Kidney glomerular epithelial cell (primary cell): ENCODE measurements at places on chromosomes 6 and 20.

GRCh38 chr6:74505391-74505790, 700.5 kb downstream of the COL12A1 start:
- DNase-seq, result no peak

- DNase-seq, result no peak
Observed at GRCh38 chr6:119384444-119384843, 34.9 kb upstream of the MAN1A1 start.

GRCh38 chr20:20803011-20803410, 90.6 kb upstream of the RALGAPA2 start:
- DNase-seq, result no peak

DNA sequence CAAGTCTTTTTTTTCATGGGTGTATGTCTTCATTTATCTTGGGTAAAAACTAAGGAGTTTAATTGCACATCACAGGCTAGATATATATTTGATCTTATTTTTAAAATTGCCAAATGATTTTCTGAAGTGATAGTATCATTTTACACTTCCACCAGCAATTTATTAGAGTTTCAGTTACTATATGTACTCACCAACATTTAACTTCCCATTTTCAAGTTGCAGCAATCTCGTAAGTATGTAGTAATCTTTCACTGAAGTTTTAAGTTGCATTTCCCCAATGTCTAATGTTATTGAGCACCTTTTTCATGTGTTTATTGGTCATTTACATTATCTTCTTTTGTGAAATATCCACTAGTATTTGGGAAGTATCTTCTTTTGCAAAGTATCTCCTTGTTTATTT, 277.4 kb upstream of the CNR1 start:
- no peak for DNase-seq

- DNase-seq, result no peak
Observed at GRCh38 chr6:81265106-81265505, 487.4 kb downstream of the TENT5A start.

GRCh38 chr6:159399751-159400221, 230.6 kb downstream of the FNDC1 start:
- DNase-seq, result no peak

GRCh38 chr20:9889270-9889981, 50.5 kb upstream of the PAK5 start:
- no peak for DNase-seq

DNA sequence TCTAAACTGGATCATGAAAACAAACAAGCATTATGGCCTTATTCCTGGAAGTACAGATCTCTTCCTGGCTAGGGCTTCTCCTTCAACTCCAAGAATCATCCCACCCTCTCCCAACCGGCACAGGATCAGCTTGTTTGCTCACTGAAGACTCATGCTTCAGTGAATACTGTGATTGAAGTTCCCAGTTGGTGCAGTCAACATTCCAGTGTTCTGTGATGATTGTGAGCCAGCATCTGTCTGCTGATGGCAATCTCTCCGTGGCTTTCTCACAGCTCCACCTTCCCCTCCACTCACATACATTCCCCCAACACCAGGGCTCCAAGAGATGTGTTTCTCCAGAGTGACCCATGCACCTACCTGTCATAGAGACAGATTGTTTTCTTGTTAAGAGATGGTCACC, 421.3 kb upstream of the BTBD3 start:
- peak; percentile 40 for DNase-seq

DNA sequence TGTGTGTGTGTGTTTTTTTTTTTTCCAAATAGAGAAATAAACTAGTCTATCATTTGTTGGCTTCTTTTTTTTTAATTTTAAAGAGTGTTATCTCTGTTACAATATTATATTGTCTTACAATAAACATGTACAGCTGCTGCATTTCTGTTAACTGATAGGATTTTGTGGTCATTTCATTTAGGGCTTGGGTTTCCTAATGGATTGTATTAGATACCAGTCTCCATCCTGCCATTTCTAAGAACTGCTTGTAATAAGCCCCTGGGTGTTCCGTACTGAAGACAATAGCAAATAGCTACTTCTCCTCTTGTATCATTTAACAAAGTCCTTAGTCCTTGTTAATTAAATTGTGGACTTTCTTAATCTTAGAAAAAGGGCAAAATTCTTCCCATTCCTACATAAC, 45.7 kb downstream of the SOBP start:
- DNase-seq, result no peak

DNA sequence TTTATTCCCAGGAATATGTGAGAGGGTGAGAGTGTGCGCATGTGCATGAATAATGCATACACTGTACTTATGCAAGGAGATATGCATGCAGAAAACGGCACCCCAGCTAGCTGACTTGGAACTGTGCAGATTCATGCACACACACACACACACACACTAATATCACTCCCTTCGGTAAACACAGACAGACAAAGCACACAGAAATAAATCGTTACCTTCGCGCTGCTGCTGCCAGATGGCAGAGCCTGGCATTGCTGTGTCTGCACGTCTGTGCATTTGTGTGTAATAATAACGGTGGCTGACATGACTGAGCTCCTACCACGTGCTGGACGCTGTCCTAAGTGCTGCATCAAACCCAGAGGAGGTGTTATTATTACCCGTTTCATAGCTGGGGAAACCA, 36.8 kb downstream of the PREX1 start:
- DNase-seq, result no peak

GRCh38 chr6:39083231-39083634, 31.8 kb downstream of the SAYSD1 start:
- DNase-seq, result no peak

DNA sequence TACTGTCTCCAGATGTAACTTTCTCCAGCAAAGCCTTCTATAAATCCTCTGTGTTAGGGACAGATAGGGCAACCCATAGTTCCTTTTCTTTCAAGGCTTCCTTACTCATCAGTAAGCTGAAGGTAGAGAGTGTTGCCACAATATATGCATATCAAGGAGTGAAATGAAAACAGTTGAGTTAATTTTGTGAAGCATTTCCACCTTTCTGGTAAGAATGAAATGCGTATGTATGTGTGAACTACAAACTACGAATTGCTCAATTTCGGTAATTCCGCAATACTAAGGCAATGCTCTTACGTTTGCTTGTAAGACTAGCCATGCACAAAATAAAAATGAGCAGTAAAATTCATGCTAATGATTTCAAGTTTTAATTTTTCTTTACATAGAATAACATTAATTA, 61.2 kb upstream of the HBS1L start:
- DNase-seq, result no peak

- no peak for DNase-seq
Observed at GRCh38 chr20:48148916-48149672, 363.8 kb upstream of the SULF2 start.

- DNase-seq, result no peak
Observed at GRCh38 chr6:159436581-159436980, 256.5 kb downstream of the SOD2 start.

GRCh38 chr6:136791296-136792094, 782 bp downstream of the MAP3K5 start:
- DNase-seq, result peak; percentile 63

DNA sequence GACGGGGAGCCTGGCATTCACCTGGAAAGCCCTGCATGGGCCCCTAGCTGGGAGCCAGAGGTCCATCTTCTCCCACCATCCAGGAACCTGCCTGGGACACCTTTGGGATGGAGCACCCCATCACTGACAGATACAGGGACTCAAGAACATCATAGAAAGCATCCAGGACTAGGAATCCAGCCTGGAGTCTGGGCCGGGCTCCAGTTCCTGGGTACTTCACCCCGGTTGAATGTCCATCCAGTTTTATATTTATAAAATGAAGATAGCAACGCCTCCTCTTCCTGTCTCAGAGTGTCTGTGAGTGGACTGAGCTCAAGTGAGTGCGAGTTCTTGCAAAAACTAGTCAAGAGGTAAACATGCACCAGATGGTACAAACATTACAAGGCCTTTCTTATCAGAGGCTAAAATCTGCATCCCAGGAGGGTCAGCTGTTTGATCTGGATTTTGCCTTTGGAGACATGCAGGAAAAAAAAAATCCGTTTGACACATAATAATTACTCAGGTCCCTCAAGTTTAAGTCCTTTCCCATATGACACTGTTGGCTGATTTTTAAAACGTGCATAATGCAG, 27.4 kb downstream of the ZC3H12D start:
- DNase-seq, result no peak

- DNase-seq, result no peak
Observed at GRCh38 chr6:331622-332521, 39.6 kb downstream of the DUSP22 start.

DNA sequence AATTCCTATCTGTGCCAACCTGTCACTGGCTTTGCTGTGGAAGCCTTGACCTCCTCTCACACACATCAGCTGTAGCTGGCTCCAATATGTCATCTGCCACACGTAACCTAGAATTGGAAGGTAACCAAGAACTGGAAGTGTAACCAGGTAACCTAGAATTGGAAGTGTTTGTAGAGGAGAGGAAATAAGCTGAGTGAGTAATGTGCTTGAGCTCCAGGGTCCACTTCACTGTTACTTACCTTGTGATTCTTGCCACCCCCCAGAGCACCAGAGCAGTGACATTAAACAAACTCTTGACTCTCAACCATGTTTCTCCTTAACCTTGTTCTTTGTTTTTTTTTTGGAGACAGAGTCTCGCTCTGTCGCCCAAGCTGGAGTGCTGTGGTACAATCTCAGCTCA, 350.5 kb downstream of the NRN1 start:
- no peak for DNase-seq

- no peak for DNase-seq
Observed at GRCh38 chr6:159099961-159100360, 55.2 kb upstream of the TAGAP start.

DNA sequence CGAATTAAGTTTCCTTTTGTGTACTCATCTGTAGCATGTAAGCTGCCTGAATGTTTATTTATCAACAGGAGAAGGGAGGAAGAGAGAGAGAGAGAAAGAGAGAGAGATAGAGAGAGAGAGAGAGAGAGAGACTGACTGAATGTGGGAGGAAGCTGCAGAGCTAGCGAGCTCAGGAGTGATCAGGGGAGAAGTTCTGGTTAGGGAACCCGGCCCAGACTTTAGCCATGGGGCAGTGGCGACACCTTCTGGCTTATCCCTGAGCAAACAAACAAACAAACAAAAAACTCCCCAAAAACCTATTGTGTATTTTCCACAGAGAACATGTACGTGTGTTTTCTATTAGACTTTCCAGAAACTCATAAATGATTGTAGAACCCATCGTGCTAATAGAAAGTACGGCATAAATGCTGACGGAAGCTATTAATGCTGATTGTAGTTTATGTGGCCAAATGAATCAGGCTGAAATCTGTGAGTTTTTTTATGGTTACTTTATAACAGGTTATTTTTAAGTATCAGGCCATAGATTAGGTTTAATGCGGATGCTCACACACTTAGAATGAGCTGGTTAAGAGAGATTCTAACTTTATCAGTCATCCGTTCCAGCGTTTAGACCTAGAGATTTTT, 92.8 kb downstream of the CLIC5 start:
- DNase-seq, result peak; percentile 57

DNA sequence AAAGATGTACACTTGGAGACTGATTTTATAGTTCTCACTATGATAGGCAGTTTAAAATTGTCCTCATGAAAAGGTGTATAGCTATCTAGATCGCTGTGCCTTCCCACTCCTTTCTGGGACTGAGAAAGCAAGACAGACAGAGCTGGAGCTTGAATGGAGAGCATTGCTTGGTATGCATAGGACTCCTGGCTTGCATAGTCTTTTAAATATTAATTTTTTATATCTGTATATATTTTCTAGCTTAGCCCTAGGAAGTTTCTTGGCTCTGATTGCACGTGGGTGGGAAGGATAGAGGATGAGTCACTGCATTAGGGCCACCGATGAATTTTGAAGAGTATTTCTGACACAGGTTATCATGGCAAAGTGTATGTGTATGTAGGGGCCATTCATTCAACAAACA, 150.0 kb upstream of the SPACA1 start:
- DNase-seq, result no peak

- no peak for DNase-seq
Observed at GRCh38 chr20:5069141-5069806, 50.5 kb downstream of the PCNA start.
